ENCODE measurements at places on chromosomes 6 and 20.

DNA sequence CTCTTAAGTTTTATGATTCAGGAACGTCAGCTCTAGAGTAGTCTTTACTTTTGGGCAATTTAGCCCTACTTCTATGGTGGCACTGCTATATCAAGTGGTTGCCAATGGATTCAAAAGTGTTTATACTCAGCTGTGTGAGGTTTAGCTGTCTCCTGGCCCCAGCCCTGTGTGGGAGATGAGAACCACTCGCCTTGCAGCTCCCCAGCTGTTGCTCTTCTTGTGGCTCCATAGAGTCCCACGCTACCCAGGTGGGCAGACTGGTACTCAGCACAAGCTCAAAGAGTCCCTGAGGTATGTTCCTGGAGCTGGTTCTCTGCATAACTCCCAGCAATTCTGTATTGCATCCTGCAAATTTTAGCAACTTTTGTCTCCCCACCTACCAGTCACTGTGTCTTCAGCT, 59.6 kb downstream of the C6orf118 start:
- H3K27me3 ChIP-seq: no peaks in the 10 kb centered on the region
- no peak overlapping the region for H3K4me3 ChIP-seq
- H3K4me1 ChIP-seq: no peaks in the 10 kb centered on the region
- no peaks in the 10 kb centered on the region for H3K36me3 ChIP-seq
- no peak for DNase-seq

DNA sequence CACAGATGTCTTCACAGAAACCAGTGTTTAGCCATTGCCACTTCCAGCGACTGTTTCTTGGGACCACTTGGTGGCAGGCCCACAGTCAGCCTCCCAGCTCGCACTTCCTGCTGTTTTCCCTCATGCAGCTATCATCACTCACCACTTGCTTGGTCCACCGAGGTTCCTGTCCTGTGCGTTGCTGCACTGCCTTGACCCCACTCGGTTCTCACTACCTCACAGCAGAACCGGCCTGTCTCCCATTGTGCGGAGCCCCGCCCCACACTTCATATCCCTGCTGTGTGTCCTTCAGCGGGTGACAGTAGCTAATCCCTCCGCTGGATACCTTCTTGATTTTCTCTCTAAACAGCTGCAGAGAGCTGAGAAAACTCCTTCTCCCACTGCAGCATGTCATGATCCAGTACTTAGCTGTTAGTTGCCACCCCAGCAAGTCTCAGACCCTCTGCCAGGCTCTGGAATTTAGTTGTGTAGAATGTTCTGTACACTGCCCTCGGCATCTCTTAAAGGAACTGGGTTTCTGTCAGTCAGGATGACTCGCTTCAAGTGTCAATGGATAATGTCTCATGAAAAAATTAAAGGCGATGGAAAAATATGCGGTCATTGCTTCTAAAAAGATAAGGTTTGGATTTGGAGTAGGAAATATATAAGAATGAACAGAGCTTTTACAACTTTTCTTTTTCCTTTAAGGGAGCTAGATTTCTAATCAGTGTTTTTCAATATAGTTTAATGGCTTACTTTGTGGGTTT, 208.0 kb downstream of the FARS2 start:
- no peak overlapping the region for H3K4me3 ChIP-seq
- H3K4me1 ChIP-seq: peaks cover 10% of the 10 kb centered on the region
- DNase-seq: no peak
- no peaks in the 10 kb centered on the region for H3K36me3 ChIP-seq
- H3K27me3 ChIP-seq: no peaks in the 10 kb centered on the region

GRCh38 chr20:60206259-60206658, 248.0 kb downstream of the CDH26 start:
- peaks cover 4% of the 10 kb centered on the region for H3K4me1 ChIP-seq
- peaks cover 7% of the 10 kb centered on the region for H3K27me3 ChIP-seq
- no peak overlapping the region for H3K27ac ChIP-seq
- no peak for DNase-seq

DNA sequence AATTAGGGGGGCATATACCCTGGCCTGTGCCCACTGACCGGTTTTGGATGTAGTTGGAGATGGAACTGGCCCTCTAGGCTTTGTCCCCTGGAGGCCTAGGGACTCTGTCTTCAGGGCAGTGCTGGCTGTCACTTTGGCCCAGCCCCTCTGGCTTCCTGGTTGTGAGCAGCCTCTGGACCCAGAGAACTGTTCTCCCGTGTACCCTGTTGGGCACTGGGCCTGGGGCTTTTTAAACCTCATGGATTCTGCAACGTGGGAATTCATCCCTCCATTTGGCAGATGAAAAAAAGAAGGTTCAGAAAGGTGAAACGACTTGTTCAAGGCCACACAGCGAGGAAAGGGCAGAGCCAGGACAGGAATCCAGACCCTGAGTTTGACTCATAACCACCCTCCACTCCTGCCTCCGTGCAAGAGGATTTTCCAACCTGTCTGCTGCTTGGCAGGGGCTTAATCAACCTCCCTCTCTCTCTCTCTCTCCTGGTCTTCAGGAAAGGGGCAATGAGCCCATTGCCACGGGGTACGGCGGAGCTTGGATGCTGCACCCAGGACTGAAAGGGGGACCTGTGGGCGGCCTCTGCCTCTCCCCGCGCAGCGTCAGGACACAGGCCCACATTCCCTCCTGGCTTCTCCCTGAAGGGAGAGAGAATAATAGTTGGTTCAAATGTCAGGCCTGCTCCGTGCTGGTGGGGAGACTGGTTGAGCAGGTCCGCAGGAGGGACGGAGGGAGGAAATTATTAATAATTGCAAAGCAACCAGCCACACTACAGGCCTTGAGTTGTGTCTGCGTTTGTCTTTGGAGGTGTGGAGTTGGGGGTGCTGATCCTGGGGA, 56.0 kb downstream of the CEBPB start:
- H3K36me3 ChIP-seq: no peaks in the 10 kb centered on the region
- no peaks in the 10 kb centered on the region for H3K4me1 ChIP-seq
- no peak overlapping the region for H3K4me3 ChIP-seq

DNA sequence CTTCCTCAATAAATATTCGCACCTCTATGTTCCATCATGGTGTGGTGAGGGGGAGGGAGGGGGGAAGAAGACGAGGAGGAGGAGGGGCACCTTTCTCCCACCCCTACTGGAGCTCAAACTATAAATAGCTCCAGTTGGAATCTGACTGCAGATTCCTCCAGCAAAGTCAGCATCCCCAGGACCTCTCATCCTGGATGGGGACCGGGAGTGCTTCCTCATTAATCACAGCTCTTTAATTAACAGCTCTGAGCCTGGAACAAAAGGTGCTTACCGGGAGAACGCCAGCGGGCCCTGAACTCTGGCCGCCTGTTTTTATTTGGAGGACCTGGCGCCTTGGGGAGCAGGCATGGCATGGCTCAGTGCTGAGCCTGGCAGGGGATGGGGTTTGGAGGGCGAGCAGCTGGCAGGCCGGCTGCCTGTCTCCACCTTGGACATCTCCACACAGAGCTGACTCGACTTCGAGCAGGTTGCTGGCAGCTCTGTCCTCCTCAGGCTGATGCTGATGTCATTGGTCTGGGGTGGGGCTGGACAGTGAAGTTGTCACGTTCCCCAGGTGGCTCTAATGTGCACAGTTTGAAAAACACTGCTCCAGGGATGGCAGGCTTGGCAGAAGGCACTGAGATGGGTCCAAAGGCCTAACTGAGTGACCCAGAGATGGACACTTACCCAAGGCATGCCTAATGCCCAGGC, 180.4 kb downstream of the DHX35 start:
- no peak for DNase-seq
- H3K36me3 ChIP-seq: no peaks in the 10 kb centered on the region
- H3K4me1 ChIP-seq: no peaks in the 10 kb centered on the region
- no peak overlapping the region for H3K4me3 ChIP-seq
- no peaks in the 10 kb centered on the region for H3K27me3 ChIP-seq
- no peak overlapping the region for H3K27ac ChIP-seq

GRCh38 chr6:16803294-16804200, 42.3 kb upstream of the ATXN1 start:
- H3K27me3 ChIP-seq: no peaks in the 10 kb centered on the region
- DNase-seq: no peak
- H3K4me3 ChIP-seq: no peak overlapping the region
- H3K36me3 ChIP-seq: no peaks in the 10 kb centered on the region

DNA sequence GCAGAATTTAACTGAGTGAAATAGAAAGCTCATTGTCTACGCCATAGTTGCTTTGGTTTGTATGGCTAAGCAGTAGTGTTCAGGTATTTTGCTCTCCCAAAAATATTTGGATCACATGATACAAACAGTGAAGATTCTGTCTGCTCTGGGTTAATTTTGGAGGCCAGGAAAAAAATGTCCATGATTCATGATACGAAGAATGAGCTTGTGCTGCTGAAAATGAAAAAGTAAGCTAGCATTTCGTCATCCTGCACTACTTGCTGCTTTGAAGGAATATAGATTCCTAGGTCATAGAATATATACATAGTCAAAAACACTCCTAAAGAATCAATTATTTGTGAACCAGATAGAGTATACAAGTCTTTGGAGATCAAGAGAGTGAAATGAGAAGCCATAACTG, 8.3 kb downstream of the WRNIP1 start:
- peaks cover 55% of the 10 kb centered on the region for H3K4me1 ChIP-seq
- no peak overlapping the region for H3K27ac ChIP-seq
- DNase-seq: no peak
- H3K4me3 ChIP-seq: no peak overlapping the region
- peaks cover 48% of the 10 kb centered on the region for H3K36me3 ChIP-seq

GRCh38 chr6:39902136-39902535, 32.1 kb downstream of the MOCS1 start:
- H3K36me3 ChIP-seq: no peaks in the 10 kb centered on the region
- no peak for DNase-seq
- H3K4me1 ChIP-seq: no peaks in the 10 kb centered on the region
- H3K27me3 ChIP-seq: peaks cover 2% of the 10 kb centered on the region
- H3K27ac ChIP-seq: no peak overlapping the region
- no peak overlapping the region for H3K4me3 ChIP-seq

DNA sequence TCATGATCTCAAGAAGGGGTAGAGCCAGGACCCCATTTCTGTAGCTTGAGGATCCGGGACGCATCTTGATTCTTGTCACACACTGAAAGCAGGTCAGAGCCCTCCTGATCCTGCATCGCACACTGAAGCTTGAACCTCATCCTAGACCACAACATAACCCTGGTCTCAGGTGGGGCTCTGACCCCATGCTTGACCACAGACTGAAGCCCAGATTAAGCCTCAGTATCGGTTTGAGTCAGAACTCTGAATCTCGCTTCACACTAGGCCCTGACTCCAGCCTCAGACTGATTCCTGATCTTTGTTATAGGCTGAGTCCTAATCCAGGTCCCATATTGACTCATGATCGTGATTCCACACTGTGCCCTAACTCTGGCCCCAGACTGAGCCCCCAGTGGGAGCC, 8.5 kb upstream of the RSPO4 start:
- no peak overlapping the region for H3K27ac ChIP-seq
- H3K27me3 ChIP-seq: peaks cover 19% of the 10 kb centered on the region
- no peak for DNase-seq
- no peak overlapping the region for H3K4me3 ChIP-seq

GRCh38 chr6:108562503-108562993, 1.8 kb downstream of the FOXO3 start:
- H3K36me3 ChIP-seq: peaks cover 2% of the 10 kb centered on the region
- peaks cover 10% of the 10 kb centered on the region for H3K27me3 ChIP-seq
- no peak overlapping the region for H3K27ac ChIP-seq
- no peak for DNase-seq

Measured in activated naive CD8-positive, alpha-beta T cell treated with anti-CD3 and anti-CD28 coated beads, Interleukin-2, amount 50 U/mL, for 24 hours (primary cell).